HCEC 1CT (cell line): ENCODE measurements at places on chromosomes 7 and 10.
A peak's percentile ranks its signal among the peaks of the same experiment; 100 is the strongest.

GRCh38 chr10:101968286-101968939 is 87.6 kb downstream of the ARMH3 start:
- no peak for DNase-seq

GRCh38 chr7:123681561-123681960 is 25.9 kb downstream of the LMOD2 start:
- no peak for DNase-seq

DNA sequence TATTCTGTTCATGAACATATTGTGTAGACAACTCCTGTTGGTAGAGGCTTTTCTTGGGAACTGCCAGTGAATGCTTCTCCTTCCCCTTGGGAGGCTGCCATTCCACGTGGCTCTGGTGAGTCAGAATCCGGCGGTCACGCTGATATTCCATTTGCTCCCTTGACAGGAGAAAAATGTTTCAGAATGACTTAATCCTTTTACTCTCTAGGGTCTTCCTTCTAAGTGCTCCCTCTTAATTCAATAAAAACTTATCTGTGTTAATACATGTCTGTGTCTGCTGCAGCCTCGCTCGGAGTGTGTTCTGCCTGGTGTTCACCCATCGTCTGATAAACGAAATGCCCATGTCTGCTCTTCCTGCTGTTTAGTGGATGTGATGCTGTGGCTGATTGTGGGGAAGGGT is 278.6 kb downstream of the ARHGAP12 start:
- DNase-seq = peak; percentile 83

DNA sequence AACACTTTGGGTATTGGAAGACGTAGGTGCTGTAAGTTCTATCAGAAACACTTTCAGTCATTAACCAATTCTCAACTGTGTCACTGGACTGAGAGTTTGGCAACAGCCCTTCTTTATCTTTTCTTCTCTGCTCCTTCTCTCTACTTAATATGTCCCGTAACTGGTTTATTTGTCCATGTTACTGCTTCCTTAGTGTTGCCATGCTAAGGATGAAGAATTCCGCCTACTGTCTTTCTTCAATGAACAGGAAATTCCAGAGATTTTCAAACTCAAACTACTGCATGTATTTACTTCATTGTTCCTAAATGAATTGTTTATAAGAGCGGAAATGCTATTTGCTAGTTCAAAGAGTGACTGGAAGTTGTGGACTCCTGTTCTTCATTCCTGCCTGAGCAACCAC is 143.7 kb downstream of the TAX1BP1 start:
- no peak for DNase-seq

- no peak for DNase-seq
These were observed 3.9 kb downstream of the RASGEF1A start for GRCh38 chr10:43262902-43263466.
